Muscle of leg (tissue), 16 donors: ENCODE measurements at places on chromosomes 1 and 21. TPM values are rescaled to one million over a fixed set of nuclear protein-coding genes. Genes with fewer than 3 reads are reported as not detected.
A peak's percentile ranks its signal among the peaks of the same experiment; 100 is the strongest.

The ARF1 gene
- 310 TPM for polyA plus RNA-seq

The CGN gene
- polyA plus RNA-seq, result 1.9 TPM

The LMX1A gene
- 1.7 TPM for polyA plus RNA-seq

The CLDN8 gene
- polyA plus RNA-seq, result not detected

The EDN2 gene
- polyA plus RNA-seq, result 0.30 TPM

The VWA5B1 gene
- 0.16 TPM for polyA plus RNA-seq

The OR2T35 gene
- polyA plus RNA-seq, result not detected

The P3R3URF gene
- polyA plus RNA-seq, result not detected

The CELA2B gene
- polyA plus RNA-seq, result 3.6 TPM

The RNF207 gene
- polyA plus RNA-seq, result 29.4 TPM

The MPL gene
- not detected for polyA plus RNA-seq

The VASH2 gene
- 81.7 TPM for polyA plus RNA-seq

The RO60 gene
- polyA plus RNA-seq, result 26.9 TPM

The DCST1 gene
- 0.10 TPM for polyA plus RNA-seq

GRCh38 chr1:67031121-67031858 is 22.7 kb downstream of the SLC35D1 start:
- peak; percentile 69 for DNase-seq
- H3K4me3 ChIP-seq, result no peak overlapping the region
- H3K27me3 ChIP-seq, result no peaks in the 10 kb centered on the region
- peaks cover 2% of the 10 kb centered on the region for H3K36me3 ChIP-seq
- no peak overlapping the region for H3K27ac ChIP-seq

- no peak overlapping the region for H3K4me3 ChIP-seq
- DNase-seq, result no peak
- no peaks in the 10 kb centered on the region for H3K36me3 ChIP-seq
- H3K27me3 ChIP-seq, result peaks cover 5% of the 10 kb centered on the region
- no peak overlapping the region for H3K27ac ChIP-seq
- peaks cover 34% of the 10 kb centered on the region for H3K4me1 ChIP-seq
Observed at GRCh38 chr1:21297975-21298374, 7.7 kb upstream of the ECE1 start.

DNA sequence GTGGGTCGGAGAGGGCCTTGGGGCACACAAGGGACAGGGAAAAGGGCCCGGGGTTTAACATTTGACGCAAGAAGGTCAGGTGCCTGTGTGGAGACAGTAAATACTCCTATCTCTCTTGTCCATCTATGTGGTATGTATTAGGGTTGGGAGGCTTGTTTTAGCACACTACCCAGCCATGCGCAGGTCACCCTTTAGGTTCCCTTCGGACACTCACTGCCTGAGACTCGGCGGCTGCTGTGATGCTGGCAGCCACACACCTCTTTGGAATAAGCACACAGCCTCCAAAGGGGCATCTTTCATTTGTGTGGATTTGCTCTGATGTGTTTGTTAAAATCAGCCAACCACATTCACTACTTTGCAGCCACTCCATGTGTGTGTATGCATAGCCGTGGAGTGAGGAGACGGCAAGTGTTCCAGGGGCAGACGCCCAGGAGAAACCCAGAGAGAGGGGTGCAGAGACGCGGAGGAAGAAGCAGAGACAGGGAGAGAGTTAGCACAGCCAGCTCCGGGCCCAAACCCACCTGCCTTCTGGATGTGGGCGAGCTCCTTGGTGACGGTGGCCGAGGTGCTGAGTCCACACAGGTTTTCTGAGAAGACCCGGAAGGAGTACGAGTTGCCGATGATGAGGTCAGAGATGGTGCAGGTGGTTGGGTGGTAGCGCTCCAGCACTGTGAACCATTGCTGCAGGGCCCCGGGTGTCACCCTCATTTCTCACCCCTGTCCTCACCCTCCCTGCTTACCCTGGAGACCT is 5.7 kb downstream of the MYBPH start:
- peaks cover 46% of the 10 kb centered on the region for H3K4me1 ChIP-seq
- H3K4me3 ChIP-seq, result no peak overlapping the region
- H3K27ac ChIP-seq, result no peak overlapping the region

- no peaks in the 10 kb centered on the region for H3K27me3 ChIP-seq
- H3K4me3 ChIP-seq, result no peak overlapping the region
- no peaks in the 10 kb centered on the region for H3K36me3 ChIP-seq
Observed at GRCh38 chr1:78318011-78318410, 172.8 kb upstream of the PTGFR start.

GRCh38 chr1:25958465-25958864 is 39.4 kb downstream of the PAFAH2 start:
- no peak for DNase-seq
- H3K27ac ChIP-seq, result no peak overlapping the region
- peaks cover 10% of the 10 kb centered on the region for H3K4me1 ChIP-seq
- H3K27me3 ChIP-seq, result no peaks in the 10 kb centered on the region
- peaks cover 41% of the 10 kb centered on the region for H3K36me3 ChIP-seq

DNA sequence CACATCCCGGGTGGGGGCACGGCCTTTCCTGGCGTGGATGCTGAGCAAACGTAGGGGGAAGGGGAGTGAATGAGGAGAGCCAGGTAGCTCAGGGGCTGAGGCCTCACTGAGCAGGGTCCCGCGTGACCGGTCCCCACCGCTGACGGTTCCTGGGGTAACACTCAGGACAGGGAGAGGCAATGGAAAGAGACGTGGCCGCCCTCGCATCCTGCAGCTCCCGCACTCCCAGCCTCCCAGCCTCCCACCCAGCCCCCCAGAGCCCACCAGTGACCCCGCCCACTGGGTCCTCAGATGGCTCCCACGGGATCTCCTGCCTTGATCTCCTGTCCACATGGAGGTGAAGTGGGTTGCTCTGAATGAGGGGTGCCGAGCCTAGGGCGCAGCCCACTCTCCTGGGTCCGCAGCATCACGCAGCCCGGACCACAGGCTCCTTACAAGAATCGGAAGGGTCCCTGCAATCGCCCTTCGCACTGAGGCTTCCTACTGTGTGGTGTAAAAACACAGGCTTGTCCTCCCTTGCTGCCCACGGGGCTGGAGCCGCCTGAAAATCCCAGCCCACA is 2.4 kb downstream of the TSPEAR start:
- no peak overlapping the region for H3K27ac ChIP-seq
- no peaks in the 10 kb centered on the region for H3K36me3 ChIP-seq
- peaks cover 91% of the 10 kb centered on the region for H3K27me3 ChIP-seq
- DNase-seq, result no peak

DNA sequence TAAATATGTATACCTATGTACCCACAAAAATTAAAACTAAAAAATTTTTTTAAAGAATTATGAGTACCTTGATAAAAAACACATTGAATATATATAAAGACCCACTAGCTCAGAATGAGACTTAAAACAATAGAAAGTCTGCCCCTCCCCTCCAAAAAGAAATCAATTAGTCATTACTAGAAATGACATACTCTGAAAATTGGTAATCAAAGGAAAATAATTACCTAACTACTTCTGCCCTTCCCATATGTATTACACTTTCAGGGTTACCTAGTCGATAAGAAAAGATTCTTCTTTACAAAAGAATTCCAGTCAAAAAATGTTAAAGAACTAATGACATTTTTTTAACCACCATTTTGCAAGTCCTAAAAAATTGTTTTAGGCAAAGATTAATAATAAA is 34.7 kb downstream of the VAV3 start:
- no peaks in the 10 kb centered on the region for H3K36me3 ChIP-seq
- H3K27me3 ChIP-seq, result no peaks in the 10 kb centered on the region
- no peak for DNase-seq
- H3K27ac ChIP-seq, result no peak overlapping the region

DNA sequence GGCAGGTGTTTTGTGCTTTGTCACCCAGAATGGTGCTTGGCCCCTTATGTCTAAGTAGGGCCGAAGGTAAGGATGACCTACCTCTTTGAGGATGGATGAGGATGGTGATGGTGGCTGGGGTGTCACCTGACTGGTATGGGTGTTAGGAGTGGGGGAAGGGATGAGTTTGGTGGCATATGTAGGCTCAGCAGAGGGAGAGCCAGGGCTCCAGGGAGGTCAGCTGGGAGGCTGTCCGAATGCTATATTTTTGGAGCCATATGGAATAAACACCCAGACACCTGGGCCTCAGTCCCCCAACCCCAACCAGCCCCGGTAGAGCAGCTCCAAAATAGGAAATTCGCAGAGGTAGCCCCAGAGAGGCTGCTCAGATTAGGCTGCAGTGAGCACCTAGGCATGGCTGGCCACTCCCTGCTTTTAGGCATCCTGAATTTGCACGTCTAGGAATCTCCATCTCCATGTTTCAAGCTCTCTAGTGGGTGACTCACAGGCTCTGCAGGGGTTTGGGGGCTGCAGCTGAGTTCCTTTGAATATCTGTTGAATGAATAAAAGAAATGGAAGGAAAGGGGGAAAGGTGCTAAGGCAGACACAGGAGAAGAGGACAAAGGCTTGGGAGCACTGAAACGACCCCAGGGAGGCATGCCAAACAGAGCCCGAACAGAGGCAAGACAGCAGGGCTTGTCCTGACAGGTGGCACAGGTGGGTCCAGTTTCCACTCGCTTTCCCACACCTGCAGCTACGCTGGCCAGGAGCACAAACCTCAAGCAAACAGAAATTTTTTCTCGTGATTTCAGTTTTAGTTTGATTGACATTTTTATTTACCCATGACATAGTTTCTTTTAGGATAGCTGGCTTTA is 135.3 kb upstream of the EDN2 start:
- H3K27ac ChIP-seq, result no peak overlapping the region
- H3K4me3 ChIP-seq, result no peak overlapping the region
- peaks cover 22% of the 10 kb centered on the region for H3K4me1 ChIP-seq
- no peak for DNase-seq

- H3K27me3 ChIP-seq, result no peaks in the 10 kb centered on the region
- H3K4me3 ChIP-seq, result no peak overlapping the region
- no peaks in the 10 kb centered on the region for H3K4me1 ChIP-seq
Observed at GRCh38 chr1:12314333-12314903, 84.6 kb downstream of the VPS13D start.

- no peaks in the 10 kb centered on the region for H3K36me3 ChIP-seq
- DNase-seq, result peak; percentile 19
- H3K4me1 ChIP-seq, result no peaks in the 10 kb centered on the region
- no peak overlapping the region for H3K27ac ChIP-seq
- H3K27me3 ChIP-seq, result no peaks in the 10 kb centered on the region
Observed at GRCh38 chr1:160768295-160768657, 27.7 kb upstream of the LY9 start.

- H3K27me3 ChIP-seq, result no peaks in the 10 kb centered on the region
- no peak overlapping the region for H3K27ac ChIP-seq
- H3K36me3 ChIP-seq, result no peaks in the 10 kb centered on the region
Observed at GRCh38 chr1:50197216-50197615, 88.5 kb downstream of the ELAVL4 start.

DNA sequence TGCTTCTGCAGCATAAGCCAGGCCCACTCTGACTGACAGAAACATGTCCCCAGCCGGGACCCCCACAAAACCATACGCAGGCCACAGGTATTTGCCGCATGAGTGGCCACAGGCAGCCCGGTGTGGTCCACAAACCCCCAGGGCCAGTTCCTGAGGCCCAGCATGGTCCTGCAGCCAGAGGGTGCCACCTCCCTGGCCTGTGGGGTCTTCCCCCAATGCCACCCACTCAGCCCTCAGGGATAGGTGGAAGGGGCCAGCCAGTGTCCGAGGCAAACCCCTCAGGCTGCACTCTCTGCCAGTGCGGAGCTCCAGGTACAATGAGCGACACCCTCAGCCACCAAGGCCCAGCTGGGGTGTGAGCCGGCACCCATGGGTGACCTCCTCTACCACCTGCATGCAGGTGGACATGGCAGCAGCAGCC is 43.5 kb downstream of the UBE2G2 start:
- no peaks in the 10 kb centered on the region for H3K36me3 ChIP-seq
- no peak overlapping the region for H3K27ac ChIP-seq
- DNase-seq, result no peak
- no peak overlapping the region for H3K4me3 ChIP-seq

- H3K27ac ChIP-seq, result no peak overlapping the region
- no peak overlapping the region for H3K4me3 ChIP-seq
- DNase-seq, result no peak
- peaks cover 40% of the 10 kb centered on the region for H3K4me1 ChIP-seq
- H3K27me3 ChIP-seq, result no peaks in the 10 kb centered on the region
Observed at GRCh38 chr1:204259782-204260181, 46.0 kb upstream of the GOLT1A start.

GRCh38 chr1:107704911-107705310 is 260.1 kb downstream of the VAV3 start:
- H3K4me1 ChIP-seq, result no peaks in the 10 kb centered on the region
- no peaks in the 10 kb centered on the region for H3K27me3 ChIP-seq
- no peak overlapping the region for H3K27ac ChIP-seq
- no peak overlapping the region for H3K4me3 ChIP-seq

- H3K36me3 ChIP-seq, result no peaks in the 10 kb centered on the region
- peak overlapping the region; percentile 47 for H3K27ac ChIP-seq
- DNase-seq, result peak; percentile 30
- H3K27me3 ChIP-seq, result no peaks in the 10 kb centered on the region
Observed at GRCh38 chr1:114021665-114022099, 42.4 kb downstream of the OLFML3 start.

GRCh38 chr1:78223417-78224215 is 177.8 kb downstream of the GIPC2 start:
- H3K4me3 ChIP-seq, result no peak overlapping the region
- no peaks in the 10 kb centered on the region for H3K36me3 ChIP-seq
- no peak for DNase-seq
- no peaks in the 10 kb centered on the region for H3K27me3 ChIP-seq

DNA sequence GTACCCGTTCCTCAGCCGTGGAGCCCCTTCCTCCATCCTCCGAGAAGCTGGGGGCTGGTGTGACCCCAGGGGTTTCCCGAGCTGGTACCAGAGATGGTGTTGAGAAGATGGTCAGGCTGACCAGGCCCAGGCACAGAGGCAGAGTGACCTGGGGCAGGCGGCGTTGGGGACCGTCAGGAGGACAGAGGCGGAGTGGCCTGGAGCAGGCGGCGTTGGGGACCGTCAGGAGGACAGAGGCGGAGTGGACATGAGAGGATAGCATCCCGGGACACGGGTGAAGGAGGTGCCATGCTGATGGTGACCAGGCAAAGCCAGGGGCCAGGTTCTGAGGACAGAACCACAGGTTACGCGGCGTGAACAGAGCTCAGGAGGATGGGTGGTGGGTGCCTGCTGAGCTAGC is 75.9 kb upstream of the TTC34 start:
- DNase-seq, result no peak
- peaks cover 39% of the 10 kb centered on the region for H3K27me3 ChIP-seq
- no peaks in the 10 kb centered on the region for H3K36me3 ChIP-seq
- H3K4me3 ChIP-seq, result no peak overlapping the region

DNA sequence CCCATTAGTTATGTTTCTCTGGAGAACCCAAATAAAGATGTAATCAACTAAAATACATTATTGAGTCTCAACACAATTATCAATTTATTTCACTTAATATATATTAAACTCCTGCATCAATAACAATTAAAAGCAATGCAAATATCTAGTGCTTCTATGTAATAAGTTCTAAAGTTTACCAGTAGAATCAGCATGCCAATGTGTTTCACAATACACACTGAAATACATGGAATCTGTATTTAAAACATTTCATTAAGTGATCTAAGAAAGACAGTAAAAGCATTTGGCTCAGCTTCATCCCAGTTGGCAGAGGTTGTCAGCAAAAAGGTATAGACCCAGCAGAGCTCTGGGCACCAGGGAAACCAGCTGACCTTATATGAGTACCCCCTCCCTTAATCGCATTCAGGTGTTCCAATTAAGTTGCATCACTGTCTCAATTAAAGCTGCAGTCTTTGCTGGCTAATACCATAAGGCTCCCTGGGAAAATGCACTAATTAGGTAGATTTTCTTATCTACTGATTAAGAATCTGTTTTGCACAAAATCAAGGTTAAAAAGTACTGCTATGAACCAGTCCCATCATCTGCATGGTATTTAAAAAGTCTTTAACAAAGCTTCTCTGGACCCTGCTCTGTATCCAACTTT is 63.1 kb downstream of the NIBAN1 start:
- peaks cover 5% of the 10 kb centered on the region for H3K4me1 ChIP-seq
- no peak overlapping the region for H3K4me3 ChIP-seq
- H3K36me3 ChIP-seq, result no peaks in the 10 kb centered on the region
- H3K27ac ChIP-seq, result no peak overlapping the region
